ENCODE measurements at places on chromosomes 7 and 10.

DNA sequence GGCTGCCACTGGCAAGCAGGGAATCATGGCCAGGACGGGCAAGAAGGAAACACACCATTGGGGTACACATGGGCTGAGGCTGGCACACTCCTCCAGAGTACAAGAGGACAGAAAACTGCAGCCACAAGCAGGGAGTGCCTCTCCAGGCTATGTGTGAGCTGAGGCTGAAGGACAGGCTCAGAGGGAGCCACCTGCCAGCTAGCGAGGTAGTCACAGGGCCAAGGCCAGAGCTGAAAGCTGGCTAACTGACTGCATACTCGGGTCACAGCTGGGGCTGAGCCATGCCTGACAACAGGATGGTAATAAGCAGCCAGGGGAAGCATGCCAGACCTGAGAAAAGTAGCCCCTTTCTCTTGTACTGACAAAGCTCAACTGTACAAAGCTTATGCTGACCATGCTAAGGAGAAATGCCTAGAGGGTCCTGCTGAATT, 52.0 kb downstream of the KIF5B start:
- no peak for DNase-seq

GRCh38 chr10:76433161-76434005, 1002.0 kb downstream of the LRMDA start:
- DNase-seq = no peak

DNA sequence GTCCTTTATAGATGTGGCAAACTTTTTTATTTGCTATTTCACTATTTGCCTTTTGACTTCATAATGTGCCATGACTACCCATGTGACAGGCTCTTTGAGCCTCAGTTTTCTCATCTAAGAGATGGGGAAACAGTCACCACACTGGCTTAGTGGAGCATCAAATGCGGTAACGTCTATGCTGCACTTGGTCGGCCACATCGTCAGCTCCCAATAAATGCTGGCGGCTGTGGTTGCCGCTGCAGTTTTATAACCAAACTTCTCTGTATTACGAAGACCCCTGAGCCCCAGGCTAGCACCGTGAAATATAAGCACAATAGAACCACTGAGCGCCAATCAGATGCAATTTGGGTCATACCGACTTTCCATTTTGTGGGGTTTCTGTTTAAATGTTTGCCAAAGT, 56.2 kb downstream of the PARP12 start:
- no peak for DNase-seq

GRCh38 chr10:113732160-113732881, 19.2 kb upstream of the PLEKHS1 start:
- DNase-seq = no peak

DNA sequence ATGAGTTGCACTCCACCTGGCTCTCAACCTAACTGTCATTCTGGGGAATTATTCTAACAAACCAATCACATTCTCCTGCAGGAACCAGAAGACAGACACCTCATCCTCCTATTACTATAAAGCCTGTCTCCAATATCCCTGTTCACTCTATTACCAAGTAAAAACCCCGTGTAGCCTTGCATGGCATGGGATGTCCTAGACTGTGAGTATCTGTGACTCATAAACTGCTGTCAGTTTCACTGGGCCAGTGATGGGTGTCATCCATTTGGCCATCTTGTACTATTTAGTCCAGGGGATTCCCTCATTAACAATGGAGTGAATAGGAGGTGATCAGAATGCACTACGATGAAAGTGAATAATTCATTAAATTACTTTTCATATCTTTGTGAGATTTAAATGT, 608.7 kb downstream of the DNAJB9 start:
- no peak for DNase-seq

- DNase-seq = no peak
Observed at GRCh38 chr7:3117488-3118231, 74.0 kb upstream of the CARD11 start.

GRCh38 chr10:73771722-73772280, 10.0 kb upstream of the CHCHD1 start:
- peak; percentile 32 for DNase-seq

All from NCI-H1694 (cell line).